Amniotic epithelial cell (primary cell): ENCODE measurements at places on chromosomes 7 and 10.
A peak's percentile ranks its signal among the peaks of the same experiment; 100 is the strongest.

DNA sequence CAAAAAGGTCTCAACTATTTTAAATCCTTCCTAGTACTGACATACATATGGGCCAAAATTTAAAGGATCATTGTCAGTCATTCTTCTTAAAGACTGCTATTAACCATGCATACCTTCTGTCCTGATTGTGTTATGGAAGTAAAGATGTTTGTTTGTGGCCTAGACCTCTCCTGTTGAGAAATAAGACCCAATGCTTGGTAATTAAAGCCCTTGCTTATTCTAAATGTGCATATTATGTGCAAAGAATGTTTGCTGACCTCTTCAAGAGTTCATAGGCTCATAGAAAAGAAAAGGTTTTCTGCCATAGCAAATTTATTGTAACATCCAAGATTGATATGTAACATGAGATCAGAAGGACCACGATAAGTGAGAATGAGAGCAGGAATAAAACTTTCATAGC is 145.6 kb downstream of the TWIST1 start:
- DNase-seq: no peak

DNA sequence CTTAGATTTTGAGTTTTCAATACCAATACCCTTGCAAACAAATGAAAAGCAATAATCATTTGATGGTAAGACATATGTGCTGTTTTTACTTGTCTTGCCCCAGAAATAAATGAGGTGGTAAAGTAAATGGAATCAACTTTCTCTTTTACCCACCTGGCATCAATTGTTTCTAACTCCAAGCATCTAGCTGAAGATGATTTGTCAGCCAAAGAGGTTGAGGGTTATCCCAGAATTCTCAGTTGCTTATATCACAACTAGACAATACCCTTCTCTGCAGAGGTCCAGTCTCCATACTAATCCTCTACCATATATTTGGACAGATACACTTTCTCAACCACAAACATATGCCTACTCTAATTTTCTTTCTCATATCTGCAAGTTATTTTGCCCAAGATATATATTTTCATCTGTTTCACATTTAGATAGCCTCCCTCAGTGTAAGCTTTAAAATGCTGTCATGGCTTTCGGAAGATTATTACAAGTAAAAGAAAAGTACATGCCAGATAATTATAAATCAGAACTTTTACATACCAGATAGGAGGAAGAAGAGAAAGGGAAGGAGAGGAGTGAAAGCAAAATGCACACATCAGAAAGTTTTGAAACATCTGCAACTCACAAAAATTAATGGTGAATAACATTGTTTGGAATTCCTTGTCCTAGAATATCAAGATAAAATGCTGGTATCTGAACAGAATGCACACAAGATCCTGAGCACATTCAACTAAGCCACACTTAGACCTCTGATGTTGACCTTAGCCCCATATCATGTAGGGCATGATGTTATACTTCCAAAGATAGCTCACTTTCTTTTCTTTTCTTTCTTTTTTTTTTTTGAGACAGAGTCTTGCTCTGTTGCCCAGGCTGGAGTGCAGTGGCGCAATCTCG is 146.6 kb downstream of the REEP3 start:
- DNase-seq: peak; percentile 88

GRCh38 chr10:52883996-52884871 is 111.7 kb upstream of the MBL2 start:
- DNase-seq: peak; percentile 64

- DNase-seq: no peak
Observed at GRCh38 chr10:87079106-87079836, 15.4 kb downstream of the GLUD1 start.

- DNase-seq: no peak
Observed at GRCh38 chr10:94878649-94879048, 59.8 kb upstream of the CYP2C9 start.

- DNase-seq: no peak
Observed at GRCh38 chr7:4822677-4823076, 39.2 kb downstream of the PAPOLB start.

DNA sequence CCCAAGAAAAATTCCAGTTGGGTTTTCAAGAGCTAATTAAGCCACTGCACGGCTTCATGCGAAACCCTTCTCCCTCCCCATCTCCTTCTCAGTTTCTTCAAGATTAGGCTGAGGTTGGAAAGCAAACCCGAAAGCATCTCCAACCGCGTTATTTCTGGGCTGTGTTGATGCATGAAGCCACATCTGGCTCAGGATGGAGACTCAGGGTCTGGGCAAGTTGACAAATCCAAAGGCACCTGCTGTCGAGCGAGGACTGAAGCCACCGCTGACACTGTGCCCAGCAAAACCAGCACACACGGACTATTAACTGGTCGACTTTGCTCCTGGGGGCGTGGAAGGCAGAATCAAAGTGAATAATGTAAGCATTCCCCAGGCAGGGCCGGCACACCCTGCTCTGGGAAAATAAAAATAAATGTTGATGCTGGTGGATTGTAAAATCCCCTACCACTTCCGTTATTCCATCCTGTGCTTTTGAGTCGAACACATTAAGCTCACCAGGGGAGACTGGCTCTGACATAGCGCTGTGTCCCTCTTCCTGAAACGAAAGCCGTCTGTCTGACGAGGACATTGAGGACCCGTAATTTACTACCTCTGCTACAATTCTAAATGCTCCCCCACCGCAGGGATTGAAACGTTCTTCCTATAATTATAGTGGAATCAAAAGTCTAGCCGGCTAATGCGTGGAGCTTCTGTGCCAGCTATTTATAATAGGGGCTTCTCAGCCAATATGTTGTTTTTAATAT is 269.8 kb downstream of the ADARB2 start:
- no peak for DNase-seq

DNA sequence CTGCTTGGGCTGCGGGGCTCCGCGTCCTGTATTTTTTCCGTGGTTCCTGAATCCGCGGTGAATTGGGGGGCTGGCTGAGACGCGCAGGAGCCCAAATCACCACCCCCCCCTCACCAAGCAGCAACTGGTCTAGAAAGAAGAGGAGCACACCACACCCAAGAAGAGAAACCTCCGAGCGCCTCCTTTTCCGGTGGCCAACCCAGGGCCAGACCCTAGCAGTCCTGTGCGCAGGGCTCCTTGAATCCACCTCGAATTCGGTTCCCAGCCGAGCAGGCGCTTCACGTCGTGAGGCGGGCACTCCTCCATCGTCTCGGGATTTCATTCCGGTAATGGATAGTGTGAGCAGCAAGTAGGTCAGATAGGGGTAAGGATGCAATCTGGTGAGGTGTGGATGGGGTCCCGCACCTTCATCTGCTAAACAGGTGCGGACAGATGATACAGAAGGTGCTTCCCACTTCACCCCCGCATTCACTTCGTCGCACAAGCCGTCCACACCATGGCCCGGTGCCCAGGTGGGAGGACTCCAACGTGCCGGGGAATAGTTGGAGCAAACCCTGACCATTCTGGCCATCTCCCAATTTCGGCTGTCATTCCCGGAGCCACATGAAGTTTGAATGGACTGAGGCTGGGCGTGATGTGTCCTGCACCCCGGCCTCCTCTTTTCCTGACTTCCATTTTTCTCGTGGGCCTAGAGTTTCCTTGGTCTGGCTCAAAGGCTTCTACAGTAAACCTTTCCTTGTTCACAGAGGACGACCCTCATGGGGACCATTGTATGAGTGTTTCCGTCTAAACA is 19.8 kb upstream of the ZNF273 start:
- no peak for DNase-seq

DNA sequence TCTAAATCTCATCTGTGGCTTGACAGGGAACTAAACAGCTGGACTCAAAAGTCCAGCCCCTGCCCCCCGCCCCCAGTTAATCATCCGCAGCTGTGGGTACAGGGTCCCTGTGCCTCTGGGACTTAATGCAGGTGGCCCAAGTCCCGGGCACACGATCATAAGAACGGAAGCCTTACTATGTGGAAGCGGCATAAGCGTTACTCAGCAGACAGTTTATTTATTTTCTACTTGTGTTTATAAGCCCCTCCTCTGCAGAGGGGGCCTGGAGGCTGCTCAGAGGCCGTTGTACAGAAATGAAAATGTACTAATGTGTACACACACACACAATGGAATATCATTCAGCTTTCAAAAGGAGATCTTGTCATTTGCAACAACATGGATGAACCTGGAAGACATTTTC is 158.0 kb upstream of the TNS3 start:
- DNase-seq: no peak

- DNase-seq: no peak
Observed at GRCh38 chr7:97094284-97094930, 23.1 kb upstream of the SDHAF3 start.

- DNase-seq: no peak
Observed at GRCh38 chr7:40474790-40475680, 340.2 kb downstream of the SUGCT start.

GRCh38 chr10:114384181-114384580 is 20.1 kb downstream of the AFAP1L2 start:
- DNase-seq: no peak

DNA sequence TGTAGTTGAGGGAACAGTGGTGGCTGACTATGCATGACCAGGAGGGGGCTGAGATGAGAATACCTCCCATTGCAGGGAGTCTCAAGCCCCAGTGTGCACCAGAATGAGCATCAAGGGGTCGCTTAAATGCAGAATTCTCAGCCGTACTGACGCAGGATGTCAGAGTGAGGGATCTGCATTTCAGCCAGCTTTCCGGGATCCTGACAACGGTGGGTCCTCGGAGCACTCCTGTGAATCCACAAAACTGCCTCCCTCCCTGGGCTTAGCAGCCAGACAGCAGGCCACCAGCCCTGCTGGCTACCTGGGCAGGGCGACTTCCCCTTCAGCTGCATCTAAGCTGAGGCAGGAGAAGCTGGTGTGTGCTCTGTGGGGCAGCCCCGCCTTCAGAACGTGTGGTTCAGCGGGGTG is 21.8 kb upstream of the LOXL4 start:
- no peak for DNase-seq

- no peak for DNase-seq
Observed at GRCh38 chr7:1572111-1572822, 2.4 kb upstream of the PSMG3 start.

DNA sequence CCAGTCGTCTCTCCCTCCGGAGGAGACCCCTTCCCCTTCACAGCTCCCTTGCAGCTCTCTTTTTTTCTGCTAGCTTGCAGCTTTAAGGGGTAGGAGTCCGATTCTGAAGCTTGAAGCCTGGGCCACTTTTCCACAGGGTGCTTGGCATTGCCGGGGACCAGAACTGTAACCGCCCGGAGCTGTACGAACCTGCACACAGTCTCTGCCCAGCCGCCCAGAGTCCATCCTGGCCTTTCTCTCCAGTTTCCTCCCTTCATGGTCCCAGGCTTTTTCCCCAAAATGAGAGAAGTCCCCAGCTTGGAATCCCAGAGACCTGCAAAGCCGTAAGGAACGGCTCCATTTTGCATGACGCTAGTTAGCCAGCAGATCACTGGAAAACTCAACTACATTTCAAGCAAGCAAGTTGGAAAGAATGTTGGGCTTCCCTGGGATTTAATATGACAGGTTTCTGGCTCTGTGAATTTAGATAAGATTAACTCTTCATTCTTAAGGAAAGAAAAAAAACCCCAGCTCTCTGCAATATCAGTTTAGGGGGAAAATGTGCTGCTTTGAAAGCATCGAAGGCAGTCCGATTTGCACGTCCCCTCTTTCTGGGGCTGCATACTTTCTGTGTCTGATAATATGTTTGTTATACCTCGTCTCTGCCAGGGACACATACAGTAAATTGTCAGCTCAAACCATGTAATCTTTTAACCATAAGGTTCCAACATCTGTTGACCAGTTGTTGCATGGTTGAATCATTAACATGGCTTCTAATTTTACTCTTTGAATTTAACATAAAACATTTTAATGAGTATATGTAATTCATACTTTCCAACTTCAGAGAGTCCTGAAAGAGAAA is 190.0 kb upstream of the LYZL2 start:
- peak; percentile 90 for DNase-seq

DNA sequence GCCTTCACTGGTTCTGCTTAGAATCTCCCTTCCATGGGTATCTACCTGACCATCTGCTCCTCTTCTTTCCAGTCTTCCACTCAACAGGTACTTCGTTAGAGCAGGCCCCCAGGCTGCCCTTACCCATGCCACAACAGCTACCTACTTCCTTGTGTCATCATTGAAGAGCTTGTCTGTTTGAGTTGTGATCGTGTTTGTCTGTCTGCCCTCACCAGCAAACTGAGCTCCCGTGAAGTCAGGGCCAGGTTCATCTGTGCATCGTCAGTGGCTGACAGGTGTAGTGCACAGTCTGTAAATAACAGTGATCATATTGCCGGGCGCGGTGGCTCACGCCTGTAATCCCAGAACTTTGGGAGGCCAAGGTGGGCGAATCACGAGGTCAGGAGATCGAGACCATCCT is 5.0 kb downstream of the NIPSNAP2 start:
- no peak for DNase-seq

GRCh38 chr7:54596747-54597146 is 54.6 kb downstream of the VSTM2A start:
- DNase-seq: no peak

DNA sequence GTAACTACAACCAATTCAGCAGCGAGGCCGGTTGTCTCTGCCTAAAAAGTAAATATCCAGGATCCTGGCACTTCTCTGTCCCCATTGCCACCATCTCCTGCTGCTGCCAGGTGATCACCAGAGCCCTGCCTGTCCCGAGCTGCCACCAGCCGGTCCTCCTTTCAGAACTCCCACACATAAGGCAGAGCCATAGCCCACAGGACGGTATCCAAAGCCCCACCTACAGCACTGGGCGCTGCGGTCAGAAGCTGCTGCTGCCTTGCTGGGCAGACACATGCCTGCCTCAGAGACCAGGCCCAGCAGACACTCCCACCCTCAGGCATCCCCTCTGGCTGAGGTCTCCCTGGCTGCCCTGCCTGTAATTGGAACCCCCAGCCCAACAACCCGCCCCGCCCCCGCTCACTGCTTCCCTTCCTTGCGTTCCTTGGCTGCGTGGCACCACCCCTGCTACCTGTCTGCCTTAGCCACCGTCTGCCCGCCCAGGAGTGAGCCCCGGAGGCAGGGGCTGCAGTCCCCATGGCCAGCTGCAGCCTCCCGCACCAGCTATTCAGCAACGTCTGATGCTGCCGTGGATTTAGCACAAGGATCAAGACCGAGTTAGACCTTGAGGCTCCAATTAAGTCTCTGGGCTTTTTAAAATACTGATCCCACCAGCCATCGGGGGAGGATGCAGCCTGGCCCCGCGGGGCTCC is 100.7 kb downstream of the CYTH3 start:
- DNase-seq: no peak
